ENCODE measurements at places on chromosomes 13 and 19.

DNA sequence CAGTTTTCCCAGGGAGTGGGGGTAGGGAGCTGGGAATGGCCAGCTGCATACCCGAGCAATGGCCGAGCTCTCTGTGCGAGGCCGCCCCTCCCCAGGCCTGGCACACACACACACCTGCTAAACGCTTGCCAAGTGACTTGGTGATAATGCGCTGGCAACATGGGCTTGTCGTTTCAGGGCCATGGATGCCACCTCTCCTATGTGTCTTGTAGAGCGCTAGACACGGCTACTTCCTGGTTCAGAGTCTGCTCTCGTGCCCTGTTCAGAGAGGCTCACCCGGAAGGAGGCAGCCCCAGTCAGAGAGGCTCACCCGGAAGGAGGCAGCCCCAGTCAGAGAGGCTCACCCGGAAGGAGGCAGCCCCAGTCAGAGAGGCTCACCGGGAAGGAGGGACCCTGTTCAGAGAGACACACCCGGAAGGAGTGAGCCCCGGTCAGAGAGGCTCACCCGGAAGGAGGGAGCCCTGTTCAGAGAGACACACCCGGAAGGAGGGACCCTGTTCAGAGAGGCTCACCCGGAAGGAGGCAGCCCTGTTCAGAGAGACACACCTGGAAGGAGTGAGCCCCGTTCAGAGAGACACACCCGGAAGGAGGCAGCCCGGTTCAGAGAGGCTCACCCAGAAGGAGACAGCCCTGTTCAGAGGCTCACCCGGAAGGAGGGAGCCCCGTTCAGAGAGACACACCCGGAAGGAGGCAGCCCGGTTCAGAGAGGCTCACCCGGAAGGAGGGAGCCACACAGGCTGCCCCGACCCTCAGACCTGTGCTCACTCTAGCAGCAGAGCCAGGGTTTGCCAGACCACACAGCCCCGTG, 4.2 kb downstream of the ADPRHL1 start:
- DNase-seq = no peak

DNA sequence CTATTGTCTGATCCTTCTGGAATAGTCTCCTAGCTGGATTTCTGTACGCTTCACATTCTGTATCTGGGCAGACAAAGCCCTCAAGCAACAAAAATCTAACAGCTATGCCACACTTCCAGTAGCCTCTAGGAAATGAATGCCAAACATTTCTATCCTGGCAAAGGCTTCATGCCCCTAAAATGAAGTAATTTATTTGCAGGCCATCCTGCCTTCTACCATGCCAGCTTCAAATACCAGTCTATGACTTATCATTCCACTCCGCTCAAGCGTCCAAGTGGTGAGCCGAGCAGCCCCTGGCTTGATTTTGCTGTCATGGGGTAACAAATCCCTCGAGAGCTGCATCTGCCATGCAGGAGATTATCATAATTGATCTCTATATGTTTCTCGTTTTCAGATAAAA, 86.9 kb downstream of the LHFPL6 start:
- DNase-seq = no peak

DNA sequence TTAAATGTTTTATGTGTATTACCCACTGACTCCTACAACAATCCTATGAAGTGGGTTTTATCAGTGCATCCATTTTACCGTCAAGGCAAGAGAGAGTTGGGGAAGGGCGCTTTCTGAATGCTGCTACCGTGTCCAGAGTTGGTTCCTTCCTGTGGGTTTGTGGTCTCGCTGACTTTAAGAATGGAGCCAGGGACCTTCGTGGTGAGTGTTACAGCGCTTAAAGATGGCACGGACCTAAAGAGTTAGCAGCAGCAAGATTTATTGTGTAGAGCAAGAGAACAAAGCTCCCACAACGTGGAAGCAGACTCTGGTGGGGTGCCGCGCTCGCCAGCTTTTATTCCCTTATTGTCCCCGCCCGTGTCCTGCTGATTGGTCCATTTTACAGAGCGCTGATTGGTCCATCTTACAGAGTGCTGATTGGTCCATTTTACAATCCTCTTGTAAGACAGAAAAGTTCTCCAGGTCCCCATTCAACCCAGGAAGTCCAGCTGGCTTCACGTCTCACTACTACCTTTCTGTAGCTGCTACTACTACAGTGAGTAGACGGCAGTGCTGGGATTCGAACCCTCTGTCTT, 6.1 kb downstream of the OSCAR start:
- DNase-seq = no peak

DNA sequence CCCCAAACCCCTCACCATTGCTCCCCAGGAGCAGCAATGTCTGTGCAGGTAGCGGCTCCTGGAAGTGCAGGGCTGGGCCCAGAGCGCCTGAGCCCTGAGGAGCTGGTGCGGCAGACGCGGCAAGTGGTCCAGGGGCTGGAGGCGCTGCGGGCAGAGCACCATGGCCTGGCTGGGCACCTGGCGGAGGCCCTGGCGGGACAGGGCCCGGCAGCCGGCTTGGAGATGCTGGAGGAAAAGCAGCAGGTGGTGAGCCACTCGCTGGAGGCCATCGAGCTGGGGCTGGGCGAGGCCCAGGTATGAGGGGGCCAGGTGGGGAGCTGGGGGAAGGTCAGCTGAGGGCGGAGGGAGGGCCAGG, 4.9 kb downstream of the KLC3 start:
- DNase-seq = no peak

DNA sequence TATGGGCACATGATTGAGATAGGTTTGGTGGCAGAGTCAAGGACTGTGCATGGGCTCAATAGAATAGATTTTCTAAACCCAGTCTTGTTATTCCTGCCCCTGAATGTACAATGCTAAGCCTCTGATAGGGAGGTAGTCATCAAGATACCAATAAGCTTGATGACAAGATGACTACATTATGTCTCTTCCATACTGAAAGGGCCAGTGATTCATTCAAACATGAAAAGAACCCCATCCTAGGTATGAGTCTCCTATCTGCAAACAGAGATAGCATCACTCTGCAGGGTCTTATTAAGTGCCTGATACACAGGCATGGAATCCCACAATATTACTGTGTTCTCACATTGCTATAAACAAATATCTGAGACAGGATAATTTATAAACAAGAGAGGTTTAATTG, 40.3 kb upstream of the UFM1 start:
- no peak for DNase-seq

DNA sequence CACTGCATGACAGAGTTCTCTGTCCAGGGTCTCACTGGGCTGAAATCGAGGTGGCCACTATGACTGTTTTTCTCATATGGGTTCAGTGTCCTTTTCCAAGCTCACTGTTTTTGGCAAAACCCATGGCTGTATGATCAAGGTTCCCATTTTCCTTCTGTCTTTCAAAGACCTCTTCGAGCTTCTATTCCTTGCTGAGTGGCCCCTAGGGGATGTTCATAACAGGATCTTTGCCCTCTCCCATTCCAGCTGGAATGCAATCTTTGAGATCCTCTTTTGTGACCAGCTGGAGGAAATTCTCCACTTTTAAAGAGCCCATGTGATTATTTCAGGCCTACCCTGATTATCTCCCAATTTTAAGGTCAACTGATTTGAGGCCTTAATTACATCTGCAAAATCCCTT, 572.5 kb upstream of the SLC10A2 start:
- DNase-seq = no peak

- peak; percentile 99 for DNase-seq
Measured at GRCh38 chr19:1102407-1103131, 1.2 kb upstream of the GPX4 start.

- DNase-seq = no peak
Measured at GRCh38 chr13:52599848-52600603, 42.2 kb upstream of the HNRNPA1L2 start.

- DNase-seq = no peak
Measured at GRCh38 chr19:43524922-43525835, 1.8 kb downstream of the ETHE1 start.

DNA sequence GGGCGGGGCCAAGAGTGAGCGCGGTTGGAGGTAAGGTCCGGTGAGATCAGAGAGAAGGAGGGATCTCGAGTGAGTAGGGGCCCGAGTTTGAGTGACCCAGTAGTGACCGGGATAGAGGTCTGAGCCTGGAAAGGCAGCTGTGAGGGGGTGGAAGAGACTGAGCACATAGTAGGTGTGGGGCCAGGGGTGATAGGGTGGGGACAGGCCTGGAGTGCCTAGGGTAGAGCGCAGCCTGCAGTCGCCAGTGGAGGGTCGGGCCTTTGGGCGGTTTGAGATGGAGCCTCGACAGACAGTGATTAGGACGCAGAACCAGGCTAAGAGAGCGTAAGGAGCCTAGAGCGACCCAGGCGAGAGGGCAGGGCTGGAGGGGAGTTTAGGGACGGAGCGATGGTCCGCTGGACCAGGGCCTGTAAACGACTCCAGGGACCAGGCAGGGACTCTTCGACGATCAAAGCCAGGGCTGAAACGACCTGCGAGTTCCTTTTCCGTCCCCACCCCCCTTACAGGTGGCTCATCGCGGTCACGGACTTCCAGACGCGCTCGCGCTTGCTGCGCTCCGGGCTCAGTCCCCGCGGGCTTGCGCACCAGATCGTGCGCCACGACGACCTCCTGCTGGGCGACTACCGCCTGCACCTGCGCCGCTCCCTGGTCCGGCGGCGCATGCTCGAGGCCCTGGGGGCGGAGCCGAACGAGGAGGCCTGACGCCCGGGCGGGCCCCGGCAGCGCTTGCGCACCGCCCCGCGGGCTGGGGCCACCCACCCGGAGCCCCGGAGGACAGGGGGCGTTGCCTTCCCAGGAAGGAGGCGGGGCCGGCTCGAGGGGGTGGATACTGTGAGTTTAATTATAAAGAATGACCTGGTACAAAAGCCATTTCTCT, 9.4 kb downstream of the C19orf81 start:
- DNase-seq = peak; percentile 34

DNA sequence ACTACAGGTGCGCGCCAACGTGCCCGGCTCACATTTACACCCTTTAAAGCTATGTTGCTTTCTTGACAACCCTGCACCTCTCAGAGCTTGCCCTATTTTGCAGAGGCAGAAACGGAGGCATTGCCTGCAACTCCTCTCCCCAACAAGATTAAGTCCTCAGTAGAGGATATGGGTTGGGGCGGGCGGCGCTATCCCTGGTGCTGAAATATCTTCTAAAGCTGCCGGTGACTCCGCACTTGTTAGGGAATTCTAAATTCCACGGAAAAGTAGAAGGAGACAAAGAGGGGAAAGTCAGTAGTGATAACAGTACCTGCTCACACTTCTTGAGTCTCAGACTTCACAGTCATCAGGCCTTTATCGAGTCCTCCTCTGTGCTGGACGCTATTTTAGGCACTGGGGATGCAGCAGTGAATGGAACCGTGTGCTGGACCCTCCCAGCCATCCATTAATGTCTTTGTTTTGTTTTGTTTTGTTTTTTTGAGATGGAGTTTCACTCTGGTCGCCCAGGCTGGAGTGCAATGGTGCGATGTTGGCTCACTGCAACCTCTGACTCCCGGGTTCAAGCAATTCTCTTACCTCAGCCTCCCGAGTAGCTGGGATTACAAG, 18.0 kb downstream of the SLC5A5 start:
- DNase-seq = peak; percentile 5

DNA sequence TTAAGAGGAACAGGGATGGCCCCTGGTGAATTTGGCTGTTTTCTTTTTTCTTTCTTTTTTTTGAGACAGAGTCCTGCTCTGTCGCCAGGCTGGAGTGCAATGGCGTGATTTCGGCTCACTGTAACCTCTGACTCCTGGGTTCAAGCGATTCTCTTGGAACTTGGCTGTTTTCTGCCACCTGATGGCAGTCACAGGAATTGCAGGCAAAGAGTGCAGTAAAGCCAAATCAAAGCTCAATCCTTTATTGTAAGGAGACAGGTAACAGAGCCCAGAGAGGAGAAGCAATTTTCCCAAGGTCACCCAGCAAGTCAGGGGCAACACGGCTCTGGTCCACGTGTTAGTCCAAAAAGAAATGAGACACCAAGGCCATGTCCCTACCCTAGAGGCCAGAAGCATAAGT, 6.2 kb downstream of the TINCR start:
- DNase-seq = no peak

DNA sequence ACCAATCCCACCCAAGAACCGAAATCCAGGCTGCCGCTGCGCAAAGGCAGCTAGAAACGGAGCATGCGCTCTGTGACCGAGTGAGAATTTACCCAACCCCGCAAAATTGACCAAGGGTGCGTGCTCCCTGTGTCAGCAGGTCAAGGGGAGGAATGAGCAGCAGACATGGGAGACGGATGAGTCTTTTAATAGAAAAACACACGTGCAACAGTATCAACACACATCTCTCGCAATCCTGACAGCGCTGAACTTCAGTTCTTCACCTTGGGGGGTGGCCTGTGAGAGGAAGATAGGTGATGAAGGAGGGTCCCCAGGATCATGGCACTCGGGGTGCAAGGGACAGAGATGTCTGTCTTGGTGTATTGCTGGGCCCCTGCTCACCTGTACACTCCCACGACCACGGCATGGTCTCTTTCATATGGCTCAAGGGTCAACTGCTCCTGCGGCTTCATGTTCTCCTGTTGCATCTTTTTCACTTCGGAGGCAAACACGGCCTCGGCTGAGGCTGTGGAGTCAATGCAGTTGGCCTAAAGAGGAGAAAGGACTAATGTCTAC, 402 bp upstream of the DYRK1B start:
- DNase-seq = no peak

DNA sequence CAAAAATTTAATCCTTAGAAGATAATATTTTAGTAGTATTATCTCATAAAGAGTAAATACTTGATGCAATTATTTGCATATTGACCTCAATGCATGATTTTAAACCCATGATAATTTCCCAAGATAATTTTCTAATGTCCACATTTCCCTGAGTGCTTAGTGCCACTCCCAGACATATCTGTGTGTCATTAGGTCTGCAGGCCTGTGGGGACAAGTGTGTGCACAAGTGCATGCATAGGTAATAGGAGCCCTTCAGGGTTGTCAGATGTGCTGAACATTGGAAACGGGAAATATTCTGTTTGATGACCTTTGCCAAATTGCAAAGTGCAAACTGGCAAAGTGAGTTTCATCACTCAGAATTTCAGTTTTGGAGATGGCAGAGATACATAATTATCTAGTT, 369.9 kb downstream of the KLF5 start:
- no peak for DNase-seq

DNA sequence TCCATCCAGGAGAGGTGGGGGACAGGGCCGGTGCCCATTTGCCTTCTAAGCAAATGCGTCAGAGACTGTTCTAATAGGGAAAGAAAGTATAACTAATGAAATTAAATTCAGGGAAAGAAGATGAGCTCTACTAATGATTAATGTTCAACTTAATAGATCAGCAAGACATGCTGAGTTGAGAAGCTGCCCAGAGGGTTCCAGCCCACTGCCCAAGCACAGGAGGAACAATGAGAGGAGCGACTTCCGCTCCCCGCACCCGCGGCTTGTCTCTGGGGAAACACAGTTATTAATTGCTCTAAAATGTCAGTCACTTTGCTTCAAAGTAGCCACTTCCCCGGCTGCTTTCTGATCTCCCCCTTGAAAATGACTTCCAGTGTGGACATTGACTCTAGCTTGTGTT, 331.3 kb downstream of the UQCRFS1 start:
- DNase-seq = no peak

GRCh38 chr19:38953677-38954076, 21.9 kb downstream of the FBXO17 start:
- no peak for DNase-seq

- DNase-seq = no peak
Measured at GRCh38 chr19:50891253-50891625, 18.0 kb downstream of the KLK2 start.

DNA sequence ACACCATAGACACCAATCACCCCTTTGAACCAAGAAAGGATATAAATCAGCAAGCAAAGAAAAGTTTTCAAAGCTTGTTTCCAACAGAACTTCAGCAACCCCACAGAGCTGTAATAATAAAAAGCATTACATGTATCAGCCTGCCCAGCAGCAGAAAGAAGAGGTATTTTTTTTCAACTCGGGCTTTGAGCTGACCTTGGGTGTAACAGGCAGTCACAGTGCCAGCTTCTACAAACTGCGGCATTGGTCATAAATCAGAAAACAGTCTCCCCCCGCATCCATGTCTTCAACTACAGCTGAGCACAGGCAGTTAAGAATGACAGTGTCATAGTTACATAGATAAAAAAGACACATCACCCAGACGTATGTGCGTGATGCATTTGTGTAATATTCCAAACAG, 671.0 kb upstream of the SLITRK1 start:
- DNase-seq = no peak

Data from skeletal muscle cell (primary cell).